Activated naive CD4-positive, alpha-beta T cell treated with anti-CD3 and anti-CD28 coated beads for 36 hours (primary cell): ENCODE measurements at places on chromosomes 5 and 9.

GRCh38 chr9:71743217-71743705 lies 25.1 kb downstream of the CEMIP2 start:
- DNase-seq: no peak

GRCh38 chr5:157956271-157956885 lies 97.4 kb upstream of the CLINT1 start:
- DNase-seq: no peak

GRCh38 chr5:143177263-143177983 lies 226.1 kb downstream of the NR3C1 start:
- DNase-seq: no peak

GRCh38 chr9:99211746-99212145 lies 10.0 kb downstream of the ALG2 start:
- no peak for DNase-seq

DNA sequence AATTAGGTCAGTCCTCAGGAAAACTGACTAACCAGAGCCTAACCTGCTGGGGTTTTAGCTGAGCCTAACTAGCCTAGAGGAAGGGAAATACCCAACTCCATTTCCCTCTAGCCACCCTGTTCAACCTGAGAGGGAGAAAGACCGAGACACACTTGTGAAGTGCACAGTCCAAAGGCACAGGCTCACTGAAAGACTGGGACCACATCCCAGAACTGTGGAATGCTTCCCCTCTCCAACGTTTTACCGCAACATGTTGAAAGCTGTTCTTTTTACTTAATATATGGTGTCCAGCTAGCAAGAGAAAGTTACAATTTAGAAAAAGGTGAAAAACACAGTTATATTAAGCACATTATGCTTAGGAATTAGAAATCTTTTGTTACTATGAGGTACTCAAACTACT lies 76.8 kb upstream of the SIMC1 start:
- DNase-seq: no peak

GRCh38 chr5:35476797-35477196 lies 140.9 kb upstream of the SPEF2 start:
- no peak for DNase-seq

- no peak for DNase-seq
Observed at GRCh38 chr9:125908136-125908535, 161.0 kb downstream of the PBX3 start.

- DNase-seq: no peak
Observed at GRCh38 chr5:161420521-161420920, 126.0 kb downstream of the GABRB2 start.

- no peak for DNase-seq
Observed at GRCh38 chr5:2196989-2197619, 314.4 kb upstream of the IRX4 start.

DNA sequence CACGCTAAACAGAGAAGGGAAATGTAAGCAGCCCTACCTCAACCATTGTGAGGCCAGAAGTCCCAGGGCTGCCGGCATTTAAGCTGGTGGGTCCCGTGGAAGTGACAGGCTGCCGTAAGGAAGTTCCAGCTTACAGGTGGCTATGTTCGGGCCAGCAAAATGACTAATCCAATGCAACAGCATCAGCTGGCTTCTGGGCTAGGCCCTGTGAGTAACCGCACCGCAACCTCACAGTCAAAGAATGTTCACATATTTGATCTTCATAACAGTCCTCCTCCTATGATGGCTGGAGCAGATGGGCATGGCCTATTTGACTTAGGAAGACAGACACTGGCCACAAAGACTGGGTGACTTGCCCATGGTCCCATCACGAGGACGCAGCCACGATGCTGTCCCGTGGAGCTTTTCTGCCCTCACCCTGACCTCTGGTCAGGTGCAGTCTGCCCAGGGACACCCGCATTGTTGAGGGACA lies 88.2 kb downstream of the LIFR start:
- DNase-seq: no peak

- no peak for DNase-seq
Observed at GRCh38 chr9:132042324-132042723, 37.3 kb downstream of the MED27 start.

DNA sequence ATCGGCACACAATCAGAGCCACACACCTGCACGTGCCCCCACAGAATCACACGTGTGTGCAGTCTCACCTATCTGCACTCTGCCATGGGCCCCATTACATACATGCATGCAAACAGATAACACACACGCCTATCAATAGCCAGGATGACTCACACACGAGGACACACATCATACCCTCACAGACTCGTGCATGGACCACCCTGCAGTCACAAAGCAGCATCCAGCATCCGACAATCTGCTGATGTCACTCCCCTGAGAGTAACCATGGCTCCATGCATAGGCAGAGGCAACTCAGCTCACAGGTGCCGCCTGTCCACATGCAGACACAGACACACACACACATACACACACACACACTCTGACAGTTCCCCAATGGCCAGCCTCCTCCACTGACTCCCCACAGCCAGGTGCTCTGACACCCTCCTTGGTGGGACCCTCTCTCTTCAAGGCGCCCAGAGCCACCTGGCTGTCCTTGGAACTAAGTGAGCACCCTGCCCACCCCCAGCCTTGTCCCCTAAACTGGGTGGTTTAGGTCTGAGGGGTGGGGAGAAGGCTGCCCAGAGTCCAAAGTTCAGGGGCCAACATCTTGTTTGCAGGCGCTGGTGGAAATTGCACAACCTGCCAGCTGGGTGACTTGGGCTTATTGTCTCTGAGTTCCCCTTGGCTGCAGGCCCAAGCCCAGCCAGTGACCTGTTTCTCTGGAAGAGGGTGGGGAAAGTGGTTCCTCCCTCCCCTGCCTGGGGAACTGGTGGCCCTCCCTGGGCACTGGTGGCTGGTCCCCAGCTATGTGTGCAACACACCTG lies 34.6 kb upstream of the NEK6 start:
- DNase-seq: no peak

- no peak for DNase-seq
Observed at GRCh38 chr9:117725426-117725887, 21.3 kb downstream of the TLR4 start.

DNA sequence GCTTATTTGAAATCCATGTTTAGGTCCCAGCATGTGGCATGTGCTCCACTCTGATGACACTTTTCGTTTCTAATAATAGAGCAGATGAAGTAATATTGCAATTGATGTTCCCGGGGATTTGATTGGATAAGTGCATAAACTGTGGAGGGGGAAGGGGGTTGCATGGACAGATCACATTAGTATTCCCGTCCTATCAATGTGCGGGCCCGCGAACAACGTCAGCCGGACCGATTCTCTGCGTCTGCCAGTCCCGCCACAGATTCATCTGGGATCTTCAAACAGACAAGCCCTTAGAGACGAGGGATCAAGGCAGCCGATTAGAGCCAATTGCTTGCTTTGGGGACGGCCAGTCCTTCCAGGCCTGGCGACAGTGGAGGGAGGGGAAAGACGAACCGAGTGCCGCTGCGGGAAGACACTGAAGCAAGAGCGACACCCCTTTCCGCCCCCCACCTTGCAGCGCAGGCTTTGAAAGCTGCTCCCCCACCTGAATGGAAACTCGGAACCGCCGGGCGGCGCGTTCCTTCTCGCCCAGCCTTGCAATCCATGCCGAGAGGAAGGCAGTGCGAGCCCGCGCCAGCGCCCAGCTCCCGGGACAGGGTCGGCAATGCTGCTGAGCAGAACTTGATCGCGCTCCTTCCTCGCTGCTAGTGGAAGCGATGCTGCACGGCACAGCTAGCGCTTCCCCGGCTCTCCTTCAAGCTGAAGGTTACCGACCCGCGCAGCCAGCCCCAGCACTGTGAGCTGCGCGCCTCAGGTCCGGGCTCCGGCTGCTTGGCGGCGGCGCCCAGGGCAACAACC lies at the start of gene RGS7BP:
Gene RGS7BP (plus strand): TSS at position 247 of the 798 bp plus-strand sequence. CDS start 610 bp downstream, outside the sequence.
- peak; percentile 4 for DNase-seq

- DNase-seq: peak; percentile 54
Observed at GRCh38 chr5:148808864-148809642, 17.4 kb upstream of the ADRB2 start.

- DNase-seq: no peak
Observed at GRCh38 chr5:35804201-35804653, 52.5 kb upstream of the IL7R start.

GRCh38 chr5:43096916-43097315 lies 23.8 kb upstream of the ZNF131 start:
- no peak for DNase-seq

DNA sequence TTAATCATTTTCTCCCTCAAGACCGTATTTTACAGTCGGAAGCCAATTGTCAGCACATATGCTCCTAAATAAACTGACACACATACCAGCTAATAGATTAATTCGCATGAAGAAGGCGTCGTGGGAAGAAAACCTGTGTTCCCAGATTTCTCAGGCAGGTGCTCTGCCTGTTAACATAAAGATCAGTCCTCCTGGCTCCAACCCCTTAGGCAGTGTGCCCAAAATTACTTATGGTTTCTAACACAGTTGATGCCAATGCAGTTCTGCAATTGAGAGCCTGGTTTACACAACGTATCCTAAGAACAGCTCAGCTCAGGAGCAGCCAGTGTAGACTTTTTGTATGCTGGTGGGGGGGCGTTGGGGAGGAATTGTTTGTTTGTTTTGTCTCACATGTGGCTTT lies 208.3 kb downstream of the ENC1 start:
- DNase-seq: no peak

DNA sequence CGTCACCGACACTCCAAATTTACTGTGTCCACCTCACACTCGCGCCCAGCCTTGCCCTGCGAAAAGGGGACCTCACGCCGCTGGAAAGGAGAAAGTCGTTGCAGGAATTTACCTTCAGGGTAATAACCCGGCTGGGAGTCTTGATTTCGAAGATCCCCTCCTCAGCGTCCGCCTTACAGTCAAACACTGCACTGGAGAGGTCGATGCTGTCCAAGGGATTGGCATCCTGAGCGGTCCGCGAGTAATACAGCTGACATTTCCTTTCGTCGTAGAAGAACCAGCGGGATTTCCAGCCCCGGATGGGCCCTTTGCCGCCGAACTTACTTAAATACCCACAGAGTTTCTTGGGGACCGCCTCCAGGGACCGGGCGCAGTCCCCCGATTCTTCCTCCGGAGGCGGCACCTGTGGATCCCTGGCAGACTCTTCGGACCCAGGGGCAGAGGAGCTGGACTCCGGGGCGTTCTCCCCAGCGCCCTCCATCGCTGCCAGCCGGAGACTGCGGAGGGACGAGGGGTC lies 330 bp downstream of the TBC1D2 start:
- DNase-seq: peak; percentile 50

GRCh38 chr5:123438244-123438643 lies 15.0 kb upstream of the CEP120 start:
- DNase-seq: peak; percentile 75

- no peak for DNase-seq
Observed at GRCh38 chr5:73214996-73215395, 42.0 kb downstream of the TMEM174 start.

GRCh38 chr9:125829743-125830142 lies 82.6 kb downstream of the PBX3 start:
- peak; percentile 73 for DNase-seq

DNA sequence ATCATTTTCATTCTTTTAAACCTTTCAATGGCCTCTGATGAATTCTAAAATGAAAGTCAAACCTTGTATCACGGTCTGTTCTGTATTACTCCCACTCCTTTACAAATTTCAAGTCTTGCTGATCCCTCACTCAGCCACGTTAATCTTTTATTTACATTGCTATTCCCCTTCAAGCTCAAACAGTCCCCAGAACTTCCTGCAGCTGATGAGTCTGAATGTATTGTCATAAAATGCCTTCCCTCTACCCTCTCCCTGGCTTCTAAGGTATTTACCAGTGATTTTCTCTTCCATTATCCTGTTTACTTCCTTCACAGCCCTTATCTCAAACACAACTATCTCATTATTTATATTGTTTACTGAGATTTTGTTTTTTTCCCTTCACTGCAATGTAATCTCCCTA lies 562.3 kb upstream of the C9orf72 start:
- no peak for DNase-seq

GRCh38 chr5:172640822-172641358 lies at the start of gene NEURL1B:
Gene NEURL1B, plus strand, starts transcription at chr5:172641263. Its CDS starts 144 bp downstream, at chr5:172641407.
- DNase-seq: peak; percentile 71

DNA sequence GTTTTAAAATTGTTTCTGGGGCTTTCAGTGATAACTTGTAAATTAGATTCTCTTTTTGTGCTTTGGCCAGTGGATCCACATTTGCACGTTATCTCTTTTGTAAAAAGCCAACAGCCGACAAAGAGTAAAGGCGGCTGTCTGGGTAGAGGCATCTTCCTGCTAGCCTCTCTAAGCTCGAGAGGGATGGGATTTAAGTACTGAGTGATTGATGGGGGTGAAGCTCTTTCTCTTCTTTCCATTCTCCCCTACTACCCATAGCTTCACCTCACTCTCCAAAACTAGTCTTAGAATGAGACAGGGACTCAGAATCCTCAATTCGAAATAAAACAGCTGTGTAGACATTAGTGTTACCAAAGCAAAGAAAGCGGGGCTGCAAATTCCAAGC lies 3.4 kb downstream of the PBX3 start:
- DNase-seq: no peak

DNA sequence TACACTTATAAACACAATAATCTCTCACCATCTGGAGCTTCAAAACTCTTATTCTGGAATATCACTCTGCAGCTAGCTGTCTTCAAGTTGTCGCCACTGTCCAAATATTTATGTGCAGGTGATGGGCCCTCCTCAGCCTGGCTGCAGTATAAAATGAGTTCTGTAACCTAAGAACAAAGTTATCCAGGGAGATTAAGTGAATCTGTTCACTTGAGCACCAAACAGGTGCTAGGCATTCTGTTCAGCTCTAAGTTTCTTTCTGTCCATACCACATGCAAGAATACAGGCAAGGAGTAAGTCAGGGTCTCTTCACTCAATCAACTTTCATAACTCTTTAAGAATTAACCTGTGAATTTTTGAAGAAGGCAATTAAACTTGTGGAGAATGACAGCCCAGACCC lies 344.1 kb downstream of the PLK2 start:
- no peak for DNase-seq

- no peak for DNase-seq
Observed at GRCh38 chr9:76289703-76290102, 104.5 kb downstream of the RFK start.

GRCh38 chr5:139443831-139444453 lies 4.6 kb upstream of the DNAJC18 start:
- no peak for DNase-seq

DNA sequence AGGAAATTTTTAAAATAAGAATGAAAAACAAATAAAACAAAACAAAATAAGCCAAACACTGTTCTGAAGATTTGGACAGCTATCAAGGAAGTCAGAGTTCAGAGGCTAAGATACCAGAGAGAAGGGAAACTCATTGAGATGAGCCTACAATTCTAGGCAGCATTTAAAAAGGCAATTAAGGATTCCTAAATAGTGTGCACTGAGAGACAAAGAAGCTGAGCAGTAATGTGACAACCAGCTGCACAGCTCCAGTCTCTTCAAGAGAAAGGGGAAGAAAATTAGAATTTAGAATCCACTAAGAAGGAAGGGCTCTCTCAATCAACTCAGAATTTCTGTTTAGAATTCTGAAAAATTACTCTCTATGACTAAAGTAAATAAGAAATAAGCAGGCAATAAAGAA lies 246.7 kb upstream of the COX7C start:
- no peak for DNase-seq

DNA sequence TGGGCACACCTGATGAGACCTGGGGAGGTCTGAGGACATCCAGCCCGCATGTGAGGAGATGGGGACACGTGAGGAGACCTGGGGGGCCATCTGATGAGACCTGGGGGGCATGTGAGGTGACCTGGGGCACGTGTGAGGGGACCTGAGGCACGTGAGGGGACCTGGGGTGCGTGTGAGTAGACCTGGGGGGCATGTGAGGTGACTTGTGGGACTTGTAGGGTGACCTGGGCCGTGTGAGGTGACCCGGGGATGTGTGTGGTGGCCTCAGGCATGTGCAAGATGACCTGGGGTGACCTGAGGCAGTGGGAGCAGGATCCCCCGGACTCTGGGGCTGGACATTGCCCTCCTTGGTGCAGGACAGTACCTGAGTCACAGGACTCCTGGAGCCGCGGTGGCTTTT lies 30.6 kb downstream of the PNPLA7 start:
- DNase-seq: no peak
